ENCODE measurements at places on chromosomes 1 and 21.

DNA sequence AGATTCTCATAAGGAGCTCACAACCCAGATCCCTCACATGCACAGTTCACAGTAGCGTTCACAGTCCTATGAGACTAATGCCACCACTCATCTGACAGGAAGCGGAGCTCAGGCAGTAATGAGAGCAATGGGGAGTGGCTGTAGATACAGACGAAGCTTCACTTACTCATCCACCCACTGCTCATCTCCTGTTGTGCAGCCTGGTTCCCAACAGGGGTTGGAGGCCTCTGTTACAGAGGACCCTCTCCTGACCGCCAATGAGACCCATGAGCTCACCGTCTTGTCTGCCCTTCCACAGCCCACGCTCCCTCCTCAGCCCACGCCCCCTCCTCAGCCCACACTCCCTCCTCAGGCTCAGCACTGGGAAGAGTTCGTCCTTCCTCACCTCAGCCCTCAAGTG is 39.6 kb downstream of the RSPH1 start:
- DNase-seq: peak; percentile 66

DNA sequence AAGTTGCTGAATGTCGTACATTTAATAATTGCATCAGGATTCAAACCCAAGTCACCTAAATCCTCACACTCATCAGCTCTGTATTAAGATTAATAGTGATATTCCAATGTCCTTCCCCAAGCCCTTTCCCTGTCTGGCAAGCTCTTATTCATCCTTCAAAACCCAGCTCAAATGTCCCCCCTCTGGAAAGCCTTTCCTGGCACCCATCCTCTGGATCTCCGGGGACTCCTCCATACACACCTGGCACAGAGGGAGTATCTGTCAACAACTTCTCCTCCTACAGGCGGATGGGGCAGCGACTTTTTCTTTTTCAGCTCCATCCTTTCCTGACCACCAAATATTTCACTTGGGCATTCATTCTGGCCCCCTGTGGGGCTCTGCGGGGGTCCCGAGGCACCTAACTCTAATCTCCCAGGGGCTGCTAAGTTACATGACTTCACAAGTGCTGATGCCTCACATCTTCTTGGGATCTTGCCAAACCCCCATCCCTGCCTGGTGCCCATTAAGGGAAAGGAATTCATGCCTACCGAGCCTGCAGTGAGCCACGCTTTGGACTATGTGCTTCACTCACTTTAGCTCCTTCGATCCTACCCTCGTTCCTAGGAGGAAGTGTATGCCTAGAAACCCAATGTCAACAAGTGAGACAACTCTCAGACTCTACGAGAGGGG is 15.2 kb downstream of the TINAGL1 start:
- no peak for DNase-seq

GRCh38 chr1:93732514-93732913 is 50.9 kb upstream of the BCAR3 start:
- no peak for DNase-seq

- no peak for DNase-seq
Measured at GRCh38 chr1:205519541-205520131, 15.2 kb downstream of the CDK18 start.

DNA sequence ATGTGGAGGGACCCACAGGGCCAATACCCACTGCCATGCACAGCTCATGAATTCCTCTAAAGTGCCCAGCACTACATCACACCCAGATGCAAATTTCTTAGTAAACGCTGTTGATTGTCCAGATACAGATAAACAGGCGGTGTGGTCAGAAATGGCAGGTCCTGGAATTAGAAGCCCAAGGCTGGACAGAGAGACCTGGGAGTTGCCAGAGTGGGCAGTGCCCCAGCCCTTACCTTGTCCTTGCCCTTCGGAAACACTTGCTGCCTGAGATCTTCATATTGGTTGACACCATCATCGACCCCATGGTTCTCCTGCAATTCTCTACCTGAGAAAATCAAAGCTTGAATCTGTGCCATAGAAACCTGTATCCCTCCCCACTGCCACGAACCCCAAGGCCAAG is 149.3 kb upstream of the ETV3 start:
- DNase-seq: no peak

DNA sequence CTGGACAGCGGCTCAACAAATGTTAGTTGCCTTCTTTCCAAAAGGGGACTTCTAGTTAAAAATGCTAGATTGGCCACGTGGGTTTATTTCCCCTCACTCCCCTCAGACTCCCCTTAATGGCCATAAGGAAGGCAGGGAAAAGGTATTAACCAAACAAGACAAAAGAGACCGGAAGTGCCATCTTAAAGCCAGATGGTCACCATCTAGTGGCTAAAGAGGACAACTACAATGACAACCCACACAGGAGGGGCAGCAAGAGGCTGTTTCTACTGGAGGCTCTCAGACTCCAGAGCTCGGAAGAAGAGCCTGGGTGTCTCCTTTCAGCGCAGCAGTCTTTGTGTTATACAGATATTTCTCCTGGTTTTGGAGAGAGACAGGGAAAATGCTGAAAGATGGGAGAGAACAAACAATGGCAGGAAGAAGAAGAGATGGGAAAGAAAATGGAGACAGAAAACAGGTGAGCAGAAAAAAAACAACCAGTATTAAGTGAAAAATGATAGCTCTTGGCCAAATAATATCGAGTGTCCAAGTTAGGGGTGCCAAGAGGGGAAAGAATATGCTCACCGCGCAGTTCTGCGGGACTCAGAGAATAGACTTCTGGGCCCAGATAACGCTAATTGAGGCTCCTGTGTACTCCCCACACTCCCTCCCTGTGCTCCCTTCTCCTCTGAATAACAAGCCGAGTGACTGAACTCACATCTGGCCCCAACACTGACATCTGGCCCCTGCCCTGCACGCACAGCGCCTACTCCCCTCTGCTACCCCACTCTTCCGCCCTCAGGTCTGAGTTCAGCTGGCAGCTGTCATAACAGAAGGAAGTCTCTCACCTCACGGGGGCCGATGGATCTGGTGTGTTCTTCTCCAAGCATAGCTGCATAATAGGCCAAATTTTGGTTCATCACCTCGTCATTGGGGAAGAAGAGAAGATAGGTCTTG is 9.6 kb downstream of the P3H1 start:
- peak; percentile 69 for DNase-seq

DNA sequence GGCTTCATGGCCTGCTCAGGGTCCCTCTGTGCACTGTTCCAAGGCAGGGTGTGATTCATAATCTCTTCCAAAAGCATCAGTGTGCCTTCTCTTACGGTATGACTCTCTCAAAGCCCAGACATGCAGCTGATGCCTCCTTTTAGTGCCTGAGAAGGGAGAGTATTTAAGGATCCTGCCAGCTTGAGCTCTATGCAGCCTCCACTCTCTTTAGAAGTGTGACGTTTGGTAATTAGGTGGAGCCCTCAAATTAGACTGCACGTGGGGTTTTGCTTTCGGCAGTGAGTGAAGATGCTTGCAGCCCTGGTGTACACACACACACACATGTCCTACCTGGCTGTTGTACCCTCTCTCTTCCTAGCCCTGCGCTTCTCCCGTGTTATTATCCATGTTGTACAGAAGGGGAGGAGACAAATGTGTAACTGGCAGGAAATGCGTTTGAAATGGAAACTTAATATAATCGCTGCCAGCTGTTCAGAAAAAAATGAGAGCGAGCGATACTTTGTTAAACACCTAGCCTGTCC is 2.6 kb upstream of the C1orf174 start:
- DNase-seq: no peak

Data from suppressor macrophage treated with lipopolysaccharide for 1 hour (primary cell).